ENCODE measurements at places on chromosomes 11 and 22.

DNA sequence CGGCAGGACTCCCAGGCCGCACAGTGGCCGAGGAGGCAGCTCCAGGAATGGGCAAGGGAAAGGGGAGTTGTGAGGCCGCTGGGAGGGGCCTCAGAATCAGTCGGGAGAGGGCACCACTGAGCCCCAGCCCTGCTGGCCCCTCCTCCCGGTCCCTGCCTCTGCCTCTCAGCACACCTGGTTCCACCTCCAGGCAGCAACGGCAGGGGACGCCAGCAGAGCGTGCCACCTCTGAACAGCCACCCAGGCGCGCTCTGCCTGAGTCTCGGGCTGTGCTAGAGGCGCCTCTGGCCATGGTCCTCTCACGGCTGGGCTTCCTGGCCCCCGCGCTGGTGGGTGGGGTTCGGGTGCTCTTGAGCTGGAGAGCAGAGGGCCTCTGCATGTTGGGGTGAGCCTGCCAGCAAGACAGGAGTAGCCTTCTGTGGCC lies 33.0 kb downstream of the MOB2 start:
- DNase-seq = peak; percentile 100

- DNase-seq = no peak
These were observed 72.0 kb downstream of the LARGE1 start for GRCh38 chr22:33848251-33848650.

- DNase-seq = no peak
These were observed 45.2 kb downstream of the APOL1 start for GRCh38 chr22:36298118-36298517.

GRCh38 chr11:102147632-102148031 lies 37.4 kb downstream of the YAP1 start:
- DNase-seq = no peak

DNA sequence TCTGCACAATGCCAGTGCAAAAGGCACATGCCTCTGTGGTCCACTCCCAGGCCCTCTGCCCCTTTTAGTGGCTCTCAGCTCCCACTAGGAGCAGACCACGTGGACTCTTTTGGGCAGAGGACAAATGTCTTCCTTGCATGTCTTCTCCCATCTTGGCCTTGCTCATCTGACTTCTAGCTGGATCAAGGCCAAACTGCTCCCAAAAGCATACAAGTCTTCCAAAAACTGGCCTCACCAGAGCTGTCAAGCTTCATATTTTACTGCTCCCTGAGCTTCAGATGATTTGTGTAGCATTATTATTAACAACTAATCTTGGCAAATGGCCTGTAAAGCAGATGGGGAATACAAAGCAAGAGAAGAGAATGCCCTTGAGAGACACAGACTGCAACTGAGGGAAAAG lies 6.9 kb downstream of the SMPD1 start:
- no peak for DNase-seq

GRCh38 chr22:30270832-30271231 lies 4.2 kb upstream of the OSM start:
- no peak for DNase-seq

DNA sequence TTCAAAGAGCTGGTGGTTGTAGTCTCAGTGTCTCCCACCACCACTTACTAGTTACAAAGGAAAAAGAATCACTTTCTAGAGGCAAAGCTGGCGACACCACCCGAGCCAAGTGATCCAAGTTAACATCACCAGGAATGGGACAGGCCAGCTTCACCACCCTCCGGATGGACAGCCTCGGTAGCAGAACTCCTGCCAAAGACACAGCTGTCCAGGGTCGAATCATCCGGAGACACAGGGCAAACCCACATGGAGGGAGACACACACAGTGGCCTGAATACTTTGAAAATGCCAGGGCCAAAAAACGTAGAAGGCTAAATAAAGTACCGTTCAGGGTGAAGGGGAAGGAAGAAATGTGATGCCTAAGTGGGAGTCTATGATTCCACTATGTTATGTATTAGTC lies 33.1 kb downstream of the KCNQ1 start:
- no peak for DNase-seq

DNA sequence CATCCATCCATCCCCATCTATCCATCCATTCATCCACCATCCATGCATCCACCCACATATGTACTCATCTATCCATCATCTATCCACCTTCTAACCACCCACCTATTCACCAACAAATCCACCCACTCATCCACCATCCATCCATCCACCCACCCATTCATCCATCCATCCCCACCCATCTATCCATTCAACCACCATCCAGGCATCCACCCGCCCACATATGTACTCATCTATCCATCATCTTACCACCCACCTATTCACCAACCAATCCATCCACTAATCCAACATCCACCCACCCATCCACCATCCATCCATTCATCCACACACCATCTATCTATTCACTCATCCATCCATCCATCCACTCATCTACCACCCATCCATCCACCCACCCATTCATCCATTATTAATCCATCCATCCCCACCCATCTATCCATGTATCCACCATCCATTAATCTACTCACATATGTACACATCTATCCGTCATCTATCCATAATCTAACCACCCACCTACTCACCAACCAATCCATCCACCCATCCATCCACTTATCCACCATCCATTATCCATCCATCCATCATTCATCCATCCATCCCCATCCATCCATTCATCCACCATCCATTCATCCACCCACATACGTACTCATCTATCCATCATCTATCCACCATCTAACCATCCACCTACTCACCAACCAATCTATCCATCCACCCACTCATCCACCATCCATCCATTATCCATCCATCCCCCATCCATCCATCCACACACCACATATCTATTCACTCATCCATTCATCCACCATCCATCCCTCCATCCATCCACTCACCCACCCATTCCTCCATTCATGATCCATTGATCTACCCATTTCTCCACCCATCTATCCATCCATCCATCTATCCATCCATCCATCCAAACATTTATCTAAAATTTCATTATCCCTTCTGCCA lies 940.0 kb downstream of the BRD1 start:
- DNase-seq = no peak

DNA sequence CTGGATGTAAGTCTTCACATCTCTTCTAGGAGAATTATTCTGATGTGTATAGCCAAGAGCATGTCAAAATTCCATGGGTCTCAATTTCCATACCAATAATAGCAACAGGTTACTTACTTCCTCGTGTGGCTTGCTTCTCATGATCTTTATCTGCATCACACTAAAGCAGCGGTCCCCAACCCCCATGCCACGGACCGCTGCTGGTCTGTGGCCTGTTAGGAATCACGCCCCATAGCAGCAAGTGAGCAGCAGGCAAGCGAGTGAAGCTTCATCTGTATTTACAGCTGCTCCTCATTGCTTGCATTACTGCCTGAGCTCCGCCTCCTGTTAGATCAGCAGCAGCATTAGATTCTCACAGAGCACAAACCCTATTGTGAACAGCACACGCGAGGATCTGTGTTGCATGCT lies 28.9 kb upstream of the SLC25A1 start:
- DNase-seq = no peak

- peak; percentile 51 for DNase-seq
These were observed 498 bp downstream of the C2CD2L start for GRCh38 chr11:119107538-119108145.

DNA sequence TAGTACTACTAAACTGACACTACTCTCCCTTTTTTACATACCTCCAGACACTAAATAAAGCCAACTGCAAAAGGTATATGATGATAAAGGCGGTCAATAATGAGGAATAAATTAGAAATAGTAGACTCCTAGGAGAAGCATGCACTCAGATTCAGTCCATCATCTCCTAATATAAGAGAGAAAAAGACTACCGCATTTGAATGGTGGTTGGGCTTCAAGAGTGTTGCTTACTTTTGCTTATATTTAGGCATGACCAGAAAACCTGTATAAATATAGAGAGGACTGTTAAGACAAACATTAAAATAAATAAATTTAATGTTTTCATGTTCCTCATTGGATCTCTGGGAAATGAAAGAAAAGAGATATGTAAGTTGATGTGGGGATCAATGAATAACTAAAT lies 1137.0 kb downstream of the FAM181B start:
- no peak for DNase-seq

DNA sequence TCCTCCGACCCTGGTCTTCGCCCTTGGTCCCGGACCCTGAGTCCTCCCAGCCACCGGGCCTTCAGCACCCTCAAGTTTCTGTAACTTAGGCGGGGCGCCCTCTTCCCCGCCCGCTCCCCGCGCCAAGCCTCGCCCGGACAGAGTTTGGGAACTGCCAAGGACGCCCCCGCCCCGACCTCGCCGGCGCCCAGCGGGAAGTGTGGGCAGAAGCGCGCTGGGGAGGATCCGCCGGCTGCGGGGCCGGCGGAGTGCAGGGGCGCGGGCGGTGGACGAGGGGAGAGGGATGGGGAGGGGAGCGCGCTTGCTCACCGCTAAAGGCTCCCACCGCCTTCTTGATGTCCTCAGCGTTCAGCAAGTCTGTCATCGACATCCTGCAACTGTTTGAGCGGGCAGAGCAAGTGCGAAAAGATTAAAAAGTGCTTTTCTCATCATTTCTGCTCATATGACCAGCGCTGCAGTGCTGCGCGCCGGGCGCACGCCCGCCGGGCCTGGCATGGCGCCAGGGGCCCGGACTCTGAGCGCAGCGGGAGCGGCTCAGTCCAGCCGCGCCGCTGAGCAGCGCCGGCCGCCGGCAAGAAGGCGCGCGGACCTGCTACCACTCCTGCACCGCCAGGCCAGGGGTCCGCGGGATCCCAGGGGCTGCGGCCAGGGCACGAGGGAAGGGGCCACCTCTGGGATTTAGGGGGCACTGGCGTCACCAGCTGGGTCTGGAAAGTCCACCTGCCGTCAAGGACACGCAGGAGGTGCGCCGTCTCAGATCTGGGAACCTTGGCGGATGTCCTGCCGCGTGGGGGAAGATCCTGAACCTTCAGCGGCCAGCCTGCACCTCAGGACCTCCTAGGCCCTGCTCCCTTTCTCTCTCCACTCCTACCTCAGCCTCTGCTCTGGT lies at the start of gene PVALB:
Gene PVALB, minus strand, starts transcription at position 400 of the 889 bp plus-strand sequence. Its CDS starts 30 bp downstream, at position 370.
- peak; percentile 53 for DNase-seq

GRCh38 chr11:45079075-45079444 lies 67.4 kb upstream of the PRDM11 start:
- DNase-seq = no peak

DNA sequence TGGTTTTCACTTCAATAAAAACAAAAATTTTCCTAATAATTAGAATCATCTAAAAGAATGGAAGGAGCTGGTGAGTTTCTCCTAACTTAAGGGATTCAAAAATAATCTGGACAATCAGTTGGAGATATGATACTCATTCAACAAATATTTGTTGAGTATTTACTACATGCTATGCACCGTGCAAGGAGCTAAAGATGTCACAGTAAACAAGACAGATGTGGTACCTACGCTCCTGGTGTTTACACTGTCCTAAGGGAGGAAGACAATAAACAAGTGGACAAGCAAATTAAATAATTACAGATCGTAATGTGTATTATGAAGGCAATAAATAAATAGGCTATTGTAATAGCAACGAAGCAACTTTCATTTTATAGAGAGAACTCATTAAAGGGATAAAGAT lies 9.9 kb upstream of the SPON1 start:
- DNase-seq = no peak

- no peak for DNase-seq
These were observed 4.8 kb downstream of the GVQW3 start for GRCh38 chr11:76385903-76386302.

DNA sequence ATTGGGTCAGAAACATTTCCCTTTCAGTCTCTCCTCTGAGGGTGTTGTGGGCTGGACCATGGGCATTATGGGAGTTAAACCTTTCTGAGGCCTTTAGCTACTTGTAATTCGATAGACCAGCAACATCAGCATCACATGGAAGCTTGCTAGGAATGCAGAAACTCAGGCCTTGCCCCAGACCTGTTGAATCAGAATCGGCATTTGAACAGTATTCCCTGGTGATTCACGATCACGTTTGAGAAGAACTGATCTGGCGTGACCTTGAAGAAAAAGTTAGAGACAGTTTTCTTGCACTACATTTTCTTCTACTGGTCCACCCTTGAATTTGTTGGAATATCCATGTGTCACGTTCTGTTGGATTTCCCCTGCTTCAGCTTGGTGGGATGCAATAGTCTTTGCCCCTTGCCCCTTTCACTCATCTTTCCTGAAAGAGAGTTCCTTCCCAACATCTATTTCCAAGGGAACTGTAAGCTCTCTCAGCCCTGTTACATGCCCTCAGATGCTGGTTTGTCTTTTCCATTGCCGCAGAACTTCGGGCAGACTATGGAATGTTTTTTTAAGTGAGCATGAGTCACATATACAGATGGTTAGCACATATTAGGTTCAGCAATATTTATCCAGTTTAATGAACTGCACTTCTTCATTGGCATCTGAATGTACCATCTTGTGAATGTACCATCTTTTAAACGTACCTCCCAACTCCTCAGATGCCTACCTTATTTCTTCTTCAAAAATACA lies 23.9 kb downstream of the EHF start:
- no peak for DNase-seq

GRCh38 chr22:49961005-49961600 lies 531 bp downstream of the PIM3 start:
- DNase-seq = no peak

DNA sequence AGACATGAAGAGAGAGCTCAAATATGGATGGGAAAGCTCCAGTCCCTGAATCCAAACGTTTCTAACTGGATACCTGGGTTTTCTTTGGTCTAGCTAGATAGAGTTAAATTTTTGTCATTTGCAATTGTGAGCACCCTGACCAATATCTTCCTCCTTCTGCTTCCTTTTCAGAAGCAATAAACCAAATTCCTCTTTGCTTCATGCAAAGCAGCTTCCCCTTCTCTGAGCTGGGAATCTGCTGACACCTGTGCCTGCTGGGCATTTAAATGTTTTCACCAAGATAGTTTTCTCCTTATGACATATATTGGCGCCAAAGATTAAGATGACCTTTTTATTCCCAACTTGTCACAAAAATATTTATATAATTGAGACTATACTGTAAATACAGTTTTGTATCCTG lies 27.9 kb upstream of the PAK1 start:
- no peak for DNase-seq

DNA sequence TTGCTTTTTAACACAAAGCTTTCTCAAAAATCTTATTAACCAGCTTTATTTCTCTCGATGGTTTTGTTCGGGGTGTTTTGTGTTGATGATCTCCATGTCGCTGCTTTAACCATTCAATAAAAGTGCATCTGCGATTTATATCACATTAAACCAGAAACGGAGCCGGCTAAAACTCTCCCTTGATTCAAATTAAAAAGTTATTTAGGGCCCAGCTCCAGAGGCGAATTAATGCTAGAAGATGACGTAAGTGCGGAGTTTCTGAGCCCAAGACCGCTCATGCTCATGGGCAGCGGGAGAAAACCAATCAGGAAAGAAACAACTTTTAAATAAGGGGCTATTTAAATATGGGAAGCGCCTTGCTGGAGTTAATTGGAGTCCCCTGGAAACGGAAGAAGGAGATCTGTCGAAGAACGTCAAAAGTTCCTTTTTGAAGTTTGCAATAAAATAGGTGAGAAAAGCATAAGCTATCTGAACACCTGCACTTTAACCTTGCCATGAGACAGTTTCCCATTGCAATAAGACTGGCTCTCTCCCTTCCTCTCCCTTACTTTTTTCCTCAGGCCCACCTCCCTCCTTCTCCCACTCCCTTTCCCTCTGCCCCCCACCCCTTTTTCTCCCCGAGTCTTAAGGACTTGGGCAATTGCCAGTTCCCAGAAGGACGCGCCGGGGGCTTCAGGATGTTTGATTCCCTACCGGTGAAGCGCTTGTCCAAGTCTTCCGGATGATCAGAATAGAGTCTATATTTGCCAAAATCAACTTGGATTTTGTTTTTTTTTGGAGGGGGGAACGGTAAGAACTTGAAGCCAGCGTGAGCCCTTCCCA lies 1.9 kb upstream of the DBX1 start:
- DNase-seq = no peak
